ENCODE measurements at places on chromosomes 1 and 21.

DNA sequence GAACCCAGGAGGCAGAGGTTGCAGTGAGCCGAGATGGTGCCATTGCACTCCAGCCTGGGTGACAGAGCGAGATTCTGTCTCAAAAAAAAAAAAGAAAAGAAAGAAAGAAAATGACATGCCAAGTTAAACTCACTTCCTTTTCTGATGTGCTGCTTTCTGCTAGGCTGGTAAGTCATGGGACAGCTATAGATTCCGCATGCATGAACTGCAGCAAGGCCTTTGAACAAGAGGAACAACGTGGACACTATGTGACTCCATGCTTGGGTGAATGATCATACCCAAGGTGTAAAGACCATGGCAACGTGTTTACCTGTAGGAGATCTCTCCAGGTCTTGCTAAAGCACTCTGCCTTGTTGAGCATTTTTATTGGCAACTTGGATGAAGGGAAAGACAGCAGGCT lies 10.3 kb upstream of the TTF2 start:
- no peak for DNase-seq

- DNase-seq, result no peak
Measured at GRCh38 chr1:183983371-183984105, 54.0 kb downstream of the COLGALT2 start.

GRCh38 chr21:44989537-44989886 lies 49.7 kb downstream of the SLX9 start:
- no peak for DNase-seq

- no peak for DNase-seq
Measured at GRCh38 chr1:106962591-106962990, 93.9 kb upstream of the PRMT6 start.

DNA sequence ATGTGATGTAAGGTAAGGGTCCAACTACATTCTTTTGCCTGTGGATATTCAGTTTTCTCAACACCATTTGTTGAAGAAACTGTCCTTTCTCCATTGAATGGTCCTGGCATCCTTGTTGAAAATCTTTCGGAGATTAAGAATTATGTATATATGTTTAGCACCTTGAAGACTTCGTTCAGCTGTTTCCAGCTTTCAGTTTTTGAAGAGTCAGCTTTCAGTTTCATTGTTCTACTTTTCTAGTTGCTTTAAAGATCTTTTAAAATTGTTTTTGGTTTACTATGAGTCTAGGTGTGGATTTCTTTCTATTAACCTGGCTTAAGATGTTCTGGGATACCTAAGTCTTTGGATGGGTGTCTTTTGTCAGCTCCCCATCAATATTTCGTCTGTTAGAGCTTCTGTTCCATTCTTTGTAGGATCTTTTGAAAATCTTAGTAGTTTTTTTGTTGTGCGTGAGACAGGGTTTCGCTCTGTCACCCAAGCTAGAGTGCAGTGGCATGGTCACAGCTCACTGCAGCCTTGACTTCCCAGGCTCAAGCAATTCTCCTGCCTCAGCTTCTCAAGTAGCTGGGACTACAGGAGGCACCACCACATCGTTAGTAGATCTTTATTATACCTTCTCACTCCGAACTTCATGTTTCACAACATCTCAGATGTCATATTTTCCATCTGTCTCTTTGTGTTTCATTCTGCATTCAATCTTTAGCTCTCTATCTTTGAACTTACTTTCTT lies 353.5 kb upstream of the B3GALT2 start:
- DNase-seq, result no peak

DNA sequence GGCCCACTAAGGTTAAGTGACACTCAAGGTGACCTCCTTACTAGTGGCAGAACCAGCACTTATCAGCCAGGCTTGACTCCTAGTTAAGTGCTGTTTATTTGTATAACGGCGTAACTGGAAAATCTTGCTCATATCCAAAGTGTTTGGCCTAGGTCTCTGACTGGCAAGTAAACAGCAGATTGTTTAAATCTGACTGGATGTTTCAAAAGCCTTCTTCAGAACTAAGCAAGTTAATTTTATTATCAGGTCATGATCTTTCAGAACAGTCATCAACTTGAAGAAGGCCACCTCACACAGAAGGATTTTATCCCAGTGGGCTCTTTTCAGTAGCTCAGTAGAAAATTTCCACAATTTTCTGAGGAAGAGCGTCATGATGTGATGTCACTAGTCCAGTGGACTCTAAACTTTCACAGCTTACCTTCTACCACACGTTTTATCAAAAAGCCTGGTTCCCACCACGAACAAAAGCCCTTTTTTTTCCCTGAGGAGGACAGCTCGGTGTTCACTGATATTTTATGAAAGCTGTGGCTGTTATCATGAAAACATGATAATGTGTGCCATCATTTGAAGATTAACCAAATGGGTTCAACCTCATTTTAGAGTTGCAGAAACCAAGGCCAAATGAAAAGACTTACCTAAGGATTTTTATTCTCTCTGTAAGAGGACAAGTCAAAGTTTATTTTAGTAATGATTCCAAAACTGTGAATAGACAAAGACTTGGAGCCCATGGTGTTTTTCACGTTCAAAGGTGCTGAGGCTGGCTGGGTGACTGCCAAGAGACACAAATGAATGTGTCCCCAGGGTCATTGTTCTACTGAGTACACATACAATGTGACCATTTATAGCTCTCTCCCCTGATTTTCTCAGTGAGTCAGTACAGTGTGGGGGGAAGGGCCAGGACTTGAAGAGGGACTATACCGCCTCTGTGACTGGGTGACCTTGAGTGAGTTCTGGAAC lies 9.1 kb downstream of the SGIP1 start:
- DNase-seq, result no peak

Measured in GM12864 (cell line).